ENCODE measurements at places on chromosomes 6 and 20.

GRCh38 chr20:39705032-39705431 lies 742.9 kb downstream of the DHX35 start:
- no peak for DNase-seq

- DNase-seq: no peak
Measured at GRCh38 chr6:31397901-31398525, 5.4 kb upstream of the MICA start.

GRCh38 chr6:81838724-81839426 lies 86.4 kb upstream of the TENT5A start:
- DNase-seq: no peak

GRCh38 chr6:118985123-118985830 lies 50.3 kb upstream of the MCM9 start:
- DNase-seq: no peak

GRCh38 chr20:15411781-15412180 lies 1074.4 kb upstream of the FLRT3 start:
- no peak for DNase-seq

All from fibroblast of skin of back (primary cell).